ENCODE measurements at places on chromosomes 2 and 18.

DNA sequence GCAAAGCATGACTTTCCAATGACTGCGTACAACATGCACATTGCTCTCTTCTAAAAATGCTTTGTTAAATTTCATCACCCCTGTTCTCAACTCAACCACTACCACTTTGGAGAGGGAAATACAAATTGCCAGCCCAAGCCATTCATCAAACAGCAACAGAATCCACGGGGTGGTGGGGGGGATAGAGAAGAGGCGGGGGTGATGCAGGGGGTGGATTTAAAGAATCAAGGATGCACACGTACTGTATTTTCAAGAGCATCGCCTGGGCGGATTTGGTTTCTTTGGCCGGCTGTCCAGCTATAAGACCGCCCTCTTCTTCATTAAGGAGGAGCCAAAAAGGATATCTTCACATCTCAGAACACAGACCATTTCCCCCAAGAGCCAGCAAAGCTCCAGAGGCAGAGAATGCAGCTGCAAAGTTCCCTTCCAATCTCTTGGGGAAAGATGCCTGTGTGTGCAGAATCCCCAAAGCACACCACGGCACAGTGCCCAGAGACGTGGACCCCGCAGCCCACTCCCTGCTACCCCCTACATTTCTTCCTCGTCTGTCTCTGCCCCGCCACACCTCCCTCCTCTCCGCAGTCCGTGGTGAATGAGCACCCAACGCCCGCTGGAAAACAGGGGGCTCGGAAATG lies 977 bp downstream of the SLC8A1 start:
- no peak for DNase-seq

DNA sequence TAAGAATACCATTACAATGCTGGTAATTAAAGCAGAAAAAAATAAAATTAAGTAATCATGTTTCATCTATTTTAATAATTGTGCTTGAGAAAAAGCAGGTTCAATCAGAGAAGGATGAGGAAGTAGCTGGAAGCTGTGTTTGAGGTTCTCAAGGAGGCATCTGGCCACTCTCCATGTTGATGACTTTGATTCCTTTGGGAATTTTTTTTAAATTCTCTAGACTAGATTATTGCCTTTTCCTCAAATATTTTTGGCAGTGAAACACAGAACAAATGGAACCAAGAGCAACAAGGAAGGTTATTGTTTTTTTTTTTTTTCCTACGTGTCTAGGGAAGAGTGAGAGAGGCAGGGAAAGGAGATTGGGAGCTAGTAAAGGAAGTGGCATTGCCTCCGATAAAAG lies 99.9 kb upstream of the NRP2 start:
- no peak for DNase-seq

DNA sequence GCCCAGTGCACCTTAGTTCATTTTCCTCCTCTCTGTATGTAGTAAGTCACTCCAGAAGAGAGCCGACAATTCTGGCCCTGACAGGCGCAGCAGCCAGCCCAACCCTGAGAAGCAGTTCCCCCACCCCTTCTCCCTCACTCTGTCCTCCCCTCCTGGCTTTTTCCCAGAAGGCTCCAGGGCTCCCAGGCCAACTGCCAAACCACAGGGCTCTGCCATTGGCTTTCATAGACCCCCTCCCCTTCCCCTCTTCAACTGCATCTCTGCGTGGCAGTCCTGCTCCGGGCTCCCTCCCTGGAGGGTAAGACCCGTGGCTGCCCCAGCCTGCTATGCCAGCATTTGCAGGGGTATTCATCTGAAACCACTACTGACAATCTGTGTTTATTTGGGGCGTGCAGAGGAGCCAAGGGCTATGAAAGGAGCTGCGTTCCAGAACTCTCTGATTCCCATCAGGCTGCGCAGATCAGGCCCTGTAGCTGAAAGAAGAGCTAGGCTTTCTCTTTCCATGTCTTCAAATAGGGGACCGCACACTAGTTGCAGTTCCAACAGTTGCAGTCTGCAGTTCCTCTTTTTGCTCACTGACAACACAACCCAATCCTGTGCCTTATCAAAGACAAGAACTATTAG lies 388.6 kb upstream of the TNP1 start:
- DNase-seq = no peak

DNA sequence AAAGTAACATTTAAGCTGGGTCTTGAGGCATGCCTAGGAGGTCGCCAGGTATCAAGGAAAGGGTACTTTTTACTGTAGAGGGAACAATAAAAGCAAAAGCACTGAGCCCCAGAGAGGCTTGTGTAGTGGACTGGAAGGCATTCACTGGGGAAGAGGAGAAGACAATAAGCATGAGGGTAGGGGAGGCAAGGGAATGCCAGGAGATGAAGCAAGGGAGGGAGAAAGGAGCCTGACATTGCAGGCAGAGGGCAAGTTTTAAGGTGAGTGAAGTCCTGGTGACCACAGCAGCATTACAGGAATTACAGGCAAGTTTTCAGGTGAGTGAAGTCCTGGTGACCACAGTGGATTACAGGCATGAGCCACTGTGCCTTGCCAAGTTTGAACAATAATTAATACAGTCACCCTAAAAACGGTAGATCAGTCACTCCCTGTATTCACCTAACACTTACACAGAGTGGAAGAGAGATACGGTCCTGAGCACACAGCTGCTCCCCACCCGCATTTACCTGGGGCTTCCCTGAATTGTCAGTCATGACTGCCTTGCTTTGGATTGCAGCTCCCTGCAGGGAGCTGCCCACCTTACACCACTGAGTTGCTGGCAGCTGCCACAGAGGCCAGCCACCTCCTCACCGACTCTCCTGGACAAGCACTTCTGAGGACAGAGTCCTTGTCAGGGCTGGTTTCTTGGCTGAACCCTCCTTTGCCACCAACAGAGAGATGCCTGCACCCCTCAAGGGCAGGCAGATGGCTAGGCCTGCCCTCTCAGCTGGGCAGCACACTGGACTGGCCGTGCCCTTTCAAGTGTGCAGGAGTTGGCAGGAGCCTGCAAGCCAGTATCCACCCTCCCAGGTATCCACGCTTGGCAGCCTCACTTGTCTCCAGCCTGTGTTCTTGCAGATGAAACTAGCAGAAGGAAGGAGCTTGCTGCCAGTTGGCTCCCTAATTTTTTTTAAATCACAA lies 153.2 kb upstream of the MSH6 start:
- no peak for DNase-seq

DNA sequence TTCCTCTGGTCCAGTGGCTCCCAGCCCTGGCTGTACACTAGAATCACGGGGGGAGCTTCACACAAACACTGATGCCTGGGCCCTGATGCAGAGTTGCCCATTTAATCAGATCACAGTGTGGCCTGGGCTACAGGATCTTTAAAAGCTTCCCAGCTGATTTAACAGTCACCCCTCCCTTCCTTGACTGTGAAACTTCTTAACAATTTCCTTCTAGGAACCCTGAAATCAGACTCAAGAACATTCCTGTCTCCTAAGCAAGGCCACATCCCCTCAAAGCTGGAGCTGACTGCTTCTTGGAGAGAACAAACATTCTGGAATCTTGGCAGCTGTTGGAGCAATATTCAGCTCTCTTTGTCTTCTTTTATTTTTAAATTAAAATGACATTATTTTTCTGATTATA lies 88.7 kb downstream of the ADD2 start:
- DNase-seq = no peak

DNA sequence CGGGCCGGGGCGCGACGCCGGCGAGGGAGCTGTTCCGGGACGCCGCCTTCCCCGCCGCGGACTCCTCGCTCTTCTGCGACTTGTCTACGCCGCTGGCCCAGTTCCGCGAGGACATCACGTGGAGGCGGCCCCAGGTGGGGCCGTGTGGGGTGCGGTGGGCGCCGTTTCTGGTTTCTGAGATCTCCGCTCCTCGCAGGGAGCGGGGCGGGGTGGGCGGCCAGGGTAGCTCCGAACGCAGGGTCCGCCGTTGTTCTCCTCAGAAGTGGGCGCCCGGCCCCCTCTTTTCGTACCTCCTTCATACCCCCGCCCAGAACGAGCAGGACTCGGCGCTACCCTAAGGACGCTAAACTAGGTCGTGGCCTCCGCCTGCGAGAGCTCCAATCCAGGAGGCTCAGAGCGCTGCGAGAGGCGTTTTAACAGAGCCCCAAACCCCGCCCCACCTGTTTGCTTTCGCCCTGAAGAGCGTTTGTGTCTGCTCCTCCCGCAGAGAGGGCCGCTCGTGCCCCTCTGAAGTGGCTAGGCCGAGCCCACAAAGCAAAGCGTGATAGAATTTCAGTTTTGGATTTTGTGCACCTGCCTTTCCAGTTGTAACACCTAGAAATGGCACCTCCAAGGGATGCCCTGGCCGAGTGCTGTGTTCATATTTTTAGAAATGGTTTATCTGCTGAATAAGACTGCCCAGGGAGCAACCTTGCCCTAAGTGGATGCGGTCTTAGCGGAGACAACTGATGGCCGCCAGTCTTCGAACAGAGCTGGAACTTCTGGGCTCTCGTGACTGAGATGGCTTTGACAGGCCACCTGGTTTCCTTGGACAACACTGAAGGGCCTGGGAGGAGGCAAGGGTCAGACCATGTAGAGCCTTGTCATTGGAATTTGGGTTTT lies 626 bp downstream of the CAPN10 start:
- peak; percentile 75 for DNase-seq

DNA sequence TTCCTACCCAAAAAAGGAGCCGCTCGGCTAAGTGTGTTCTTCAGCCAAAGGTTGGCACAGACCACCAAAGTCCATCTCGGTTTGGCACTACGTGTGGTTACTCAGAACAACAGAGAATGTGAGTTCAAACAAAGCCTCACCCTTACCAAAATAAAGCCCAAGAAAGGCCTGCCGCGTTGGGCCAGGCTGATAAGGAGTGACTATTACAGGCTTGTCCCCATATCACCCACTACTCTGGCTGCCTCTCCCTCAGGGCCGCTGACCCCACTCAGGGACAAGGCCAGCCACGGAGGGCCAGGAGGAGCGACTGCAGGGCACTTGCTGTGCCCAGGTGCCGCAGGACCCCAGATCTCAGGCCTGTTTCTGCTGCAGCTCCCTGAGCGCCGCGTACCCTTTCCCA lies 13.8 kb downstream of the HS1BP3 start:
- DNase-seq = no peak

GRCh38 chr2:85756195-85756594 lies 2.4 kb downstream of the ATOH8 start:
- no peak for DNase-seq

GRCh38 chr2:225556461-225556860 lies 157.0 kb downstream of the NYAP2 start:
- DNase-seq = no peak

- DNase-seq = no peak
These were observed 85.2 kb upstream of the SPATS2L start for GRCh38 chr2:200221055-200221955.

- DNase-seq = no peak
These were observed 264.8 kb upstream of the FSIP2 start for GRCh38 chr2:185473838-185474237.

- no peak for DNase-seq
These were observed 53.2 kb upstream of the CYRIA start for GRCh38 chr2:16718576-16719484.

GRCh38 chr2:133063775-133064174 lies 393.8 kb upstream of the LYPD1 start:
- no peak for DNase-seq

DNA sequence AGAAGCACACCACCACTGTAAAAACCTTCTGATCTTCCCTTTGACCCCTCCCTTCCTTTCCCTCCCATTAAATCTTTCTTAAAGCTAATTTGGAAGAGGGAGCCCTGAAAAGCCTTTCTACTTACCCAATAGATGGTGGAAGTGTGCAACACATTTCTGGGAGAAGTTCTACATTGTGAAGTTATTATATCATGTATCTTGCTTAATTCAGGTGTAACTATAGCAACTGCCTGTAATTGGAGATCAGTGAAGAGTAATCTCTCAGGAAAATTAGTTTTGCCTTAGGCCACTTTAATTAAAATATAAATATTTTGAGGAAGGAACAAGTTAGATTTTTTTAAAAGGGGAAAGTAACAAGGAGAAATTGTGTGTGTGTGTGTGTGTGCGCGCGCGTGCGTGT lies 266.0 kb downstream of the SH3BP4 start:
- no peak for DNase-seq

DNA sequence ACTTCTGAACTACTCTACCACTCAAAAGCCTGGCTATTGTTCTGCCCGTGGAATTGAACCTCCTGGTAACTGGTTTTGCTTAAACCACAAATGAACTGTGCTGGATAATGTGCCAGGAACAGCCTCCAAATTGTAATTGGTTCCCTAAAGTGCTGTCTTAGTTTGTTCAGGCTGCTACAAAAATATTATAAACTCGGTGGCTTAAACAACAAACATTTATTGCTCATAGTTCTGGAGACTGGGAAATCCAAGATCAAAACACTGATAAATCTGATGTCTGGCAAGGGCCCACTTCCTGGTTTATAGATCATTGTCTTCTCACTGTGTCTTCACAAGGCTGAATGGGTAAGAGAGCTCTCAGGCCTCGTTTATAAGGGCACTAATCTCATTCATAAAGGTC lies 149.2 kb upstream of the NCKAP5 start:
- DNase-seq = no peak

DNA sequence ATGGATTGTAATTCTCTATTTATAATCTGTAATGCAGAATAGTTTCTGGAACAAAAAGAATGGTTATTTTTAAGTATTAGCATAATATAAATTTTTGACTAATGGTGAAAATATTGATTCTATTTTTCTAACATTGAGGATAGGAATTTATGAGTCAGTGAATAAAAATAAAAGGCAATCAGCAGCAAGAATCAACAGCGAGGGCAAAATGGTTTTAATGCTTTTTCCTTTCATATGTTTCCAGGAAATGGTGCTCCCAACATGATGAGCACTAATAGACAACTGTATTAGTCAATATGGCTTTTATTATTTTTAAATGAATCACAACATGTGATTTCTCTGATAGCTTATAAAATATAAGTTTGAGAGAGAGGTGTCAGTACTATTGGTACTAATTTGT lies 90.7 kb upstream of the TFPI start:
- no peak for DNase-seq

DNA sequence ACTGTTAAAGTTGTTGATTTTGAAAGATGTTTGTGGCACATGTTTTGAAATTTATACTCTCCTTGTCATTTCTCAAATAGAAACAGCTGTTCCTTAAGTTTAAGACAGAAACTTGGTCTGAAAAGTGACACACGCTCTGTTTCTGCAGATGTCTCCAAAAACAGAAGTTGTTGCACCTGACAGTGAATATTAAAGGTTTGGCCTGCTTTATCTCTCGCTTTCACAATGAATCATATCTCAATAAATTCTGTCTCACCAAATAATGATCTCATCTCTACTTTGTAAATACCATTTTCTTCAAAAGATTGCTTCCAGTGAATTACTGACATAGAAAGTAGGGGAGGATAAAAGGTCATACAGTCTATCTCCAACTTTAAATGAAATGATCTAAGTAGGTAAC lies 294.9 kb upstream of the SYT4 start:
- DNase-seq = no peak

GRCh38 chr18:2618009-2618408 lies 37.5 kb upstream of the SMCHD1 start:
- DNase-seq = no peak

DNA sequence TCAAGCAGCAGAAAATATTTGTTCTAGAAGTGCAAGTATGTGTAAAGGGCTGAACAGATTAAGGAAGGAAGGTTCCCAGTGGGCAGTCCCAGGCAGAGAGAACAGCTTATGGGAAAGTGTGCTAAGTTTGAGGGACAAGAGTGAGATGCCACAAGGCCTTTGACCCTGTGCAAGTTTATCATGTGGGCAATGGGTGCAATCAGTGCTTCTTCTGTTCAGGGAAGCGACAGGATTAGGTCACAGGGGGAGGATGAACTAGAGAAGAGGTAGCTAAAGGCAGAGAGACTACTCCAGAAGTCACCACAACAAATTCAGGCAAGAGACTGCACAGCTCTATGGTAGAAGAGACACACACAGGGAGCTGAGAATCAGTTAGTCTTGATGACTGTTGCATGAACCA lies 44.3 kb downstream of the LPIN2 start:
- no peak for DNase-seq

GRCh38 chr2:36756438-36756837 lies 59.9 kb downstream of the VIT start:
- no peak for DNase-seq
